Stimulated activated CD4-positive, alpha-beta T cell treated with anti-CD3 and anti-CD28 coated beads, Interleukin-1b, Interleukin-23, amount 100 ng/mL, for 1 hour (primary cell): ENCODE measurements at places on chromosomes 5 and 9.

DNA sequence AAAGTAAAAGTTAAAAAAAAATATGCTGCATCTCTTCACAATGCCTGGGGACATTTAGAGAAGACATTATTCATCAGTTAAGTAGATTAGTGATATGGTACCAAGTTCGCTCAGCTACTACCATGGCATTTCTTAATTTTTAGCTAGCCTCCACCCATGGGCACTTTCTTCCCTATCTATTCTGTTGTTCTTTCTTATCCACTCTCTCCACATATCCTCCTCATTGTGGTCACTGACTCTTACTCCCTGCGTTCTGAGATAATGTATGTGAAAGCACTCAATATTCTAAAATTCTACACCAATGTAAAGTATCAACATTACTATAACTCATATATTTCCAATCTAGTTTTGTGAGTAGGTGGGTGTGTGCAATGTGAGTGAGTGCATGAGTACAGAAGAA lies 609.7 kb upstream of the DAB2 start:
- no peak for DNase-seq

DNA sequence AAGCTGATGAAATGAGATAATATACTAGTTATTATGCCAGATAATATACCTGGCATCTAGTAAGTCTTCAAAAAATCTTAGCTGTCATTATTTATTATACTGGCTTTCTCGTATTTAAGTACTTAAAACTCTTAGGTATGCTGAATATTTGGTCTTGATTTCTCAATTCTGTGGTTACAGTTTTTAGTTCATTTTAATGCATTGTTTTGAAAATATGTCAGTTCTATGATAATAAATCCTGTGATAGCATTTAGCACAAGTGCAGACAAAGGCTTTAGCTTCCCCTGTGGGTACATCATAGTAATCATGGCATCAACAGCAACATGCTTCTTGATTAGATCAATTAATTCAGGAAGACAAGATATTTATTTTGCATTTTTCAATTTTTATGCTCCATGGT lies 133.0 kb downstream of the SMC2 start:
- no peak for DNase-seq

DNA sequence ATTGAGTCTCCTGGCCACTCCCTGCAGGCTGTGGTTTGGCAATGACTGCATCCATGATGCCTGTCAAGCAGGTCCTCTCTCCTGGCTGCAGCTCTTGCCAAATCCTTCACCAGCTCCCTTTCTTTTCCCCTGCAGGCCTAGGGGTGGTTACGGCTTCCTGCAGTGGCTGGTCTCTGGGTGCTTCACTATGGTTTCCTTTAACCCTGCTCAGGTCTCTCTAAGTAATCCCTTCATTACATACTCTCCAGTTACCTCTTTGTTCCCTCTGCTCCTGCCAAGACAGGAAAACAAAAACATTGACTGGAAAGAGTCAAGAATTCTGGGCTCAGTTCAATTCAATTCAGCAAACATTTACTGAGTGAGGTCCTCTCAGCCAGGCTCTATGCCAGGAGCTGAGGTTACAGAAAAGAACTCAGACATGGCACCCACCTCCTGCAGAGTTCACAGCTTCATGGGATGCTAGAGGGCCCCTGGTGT lies 19.8 kb upstream of the PTPN3 start:
- DNase-seq = no peak

GRCh38 chr9:2290382-2290781 lies 275.2 kb downstream of the SMARCA2 start:
- DNase-seq = no peak

DNA sequence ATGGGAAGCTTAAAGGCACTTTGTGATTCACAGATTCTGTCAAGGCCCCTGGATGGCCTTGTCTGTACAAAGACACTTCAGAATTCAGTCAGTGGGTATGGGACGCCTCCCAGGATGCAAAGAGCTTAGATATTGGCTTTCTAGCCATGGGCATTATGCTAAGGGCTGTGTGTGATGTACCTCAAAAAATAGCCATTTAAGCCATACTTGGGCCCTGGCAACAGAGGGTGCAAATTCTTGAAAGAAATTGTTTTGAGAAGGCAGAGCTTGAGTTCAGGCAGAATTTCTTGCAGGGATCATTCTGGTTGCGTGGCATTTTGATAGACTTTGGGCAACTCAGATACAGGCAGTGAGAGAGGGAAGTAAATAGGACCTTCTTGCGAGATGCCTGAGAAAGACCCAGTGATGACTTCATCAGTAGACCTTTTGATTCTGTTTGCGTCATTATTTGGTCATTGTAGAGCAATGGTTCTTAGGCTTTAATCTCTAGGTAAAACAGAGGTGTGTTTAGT lies 3.9 kb downstream of the CYFIP2 start:
- no peak for DNase-seq

- no peak for DNase-seq
Observed at GRCh38 chr5:95907740-95908706, 53.6 kb downstream of the ELL2 start.

DNA sequence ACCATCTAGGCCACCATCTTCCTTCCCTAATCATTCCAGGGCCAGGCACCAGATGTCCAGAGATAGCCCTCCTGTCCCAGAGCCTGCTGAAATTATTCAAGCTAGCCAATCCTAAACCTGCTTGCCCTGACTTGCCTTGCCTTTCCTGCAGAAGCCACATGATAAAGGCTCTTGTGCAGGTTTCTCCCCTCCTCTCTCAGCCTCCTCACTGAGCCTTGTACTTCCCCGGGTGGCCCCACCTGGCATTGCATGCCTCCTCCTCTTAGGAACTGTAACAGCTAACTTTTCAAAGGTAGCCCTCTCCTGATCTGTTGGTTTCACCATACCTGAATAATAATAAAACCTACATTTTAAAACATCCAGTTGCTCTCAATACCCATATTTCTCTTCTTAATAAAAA lies 42.6 kb downstream of the DIRAS2 start:
- no peak for DNase-seq

GRCh38 chr9:132776268-132776667 lies 101.8 kb downstream of the AK8 start:
- DNase-seq = no peak

- DNase-seq = no peak
Observed at GRCh38 chr9:133560311-133560710, 25.8 kb downstream of the ADAMTSL2 start.

DNA sequence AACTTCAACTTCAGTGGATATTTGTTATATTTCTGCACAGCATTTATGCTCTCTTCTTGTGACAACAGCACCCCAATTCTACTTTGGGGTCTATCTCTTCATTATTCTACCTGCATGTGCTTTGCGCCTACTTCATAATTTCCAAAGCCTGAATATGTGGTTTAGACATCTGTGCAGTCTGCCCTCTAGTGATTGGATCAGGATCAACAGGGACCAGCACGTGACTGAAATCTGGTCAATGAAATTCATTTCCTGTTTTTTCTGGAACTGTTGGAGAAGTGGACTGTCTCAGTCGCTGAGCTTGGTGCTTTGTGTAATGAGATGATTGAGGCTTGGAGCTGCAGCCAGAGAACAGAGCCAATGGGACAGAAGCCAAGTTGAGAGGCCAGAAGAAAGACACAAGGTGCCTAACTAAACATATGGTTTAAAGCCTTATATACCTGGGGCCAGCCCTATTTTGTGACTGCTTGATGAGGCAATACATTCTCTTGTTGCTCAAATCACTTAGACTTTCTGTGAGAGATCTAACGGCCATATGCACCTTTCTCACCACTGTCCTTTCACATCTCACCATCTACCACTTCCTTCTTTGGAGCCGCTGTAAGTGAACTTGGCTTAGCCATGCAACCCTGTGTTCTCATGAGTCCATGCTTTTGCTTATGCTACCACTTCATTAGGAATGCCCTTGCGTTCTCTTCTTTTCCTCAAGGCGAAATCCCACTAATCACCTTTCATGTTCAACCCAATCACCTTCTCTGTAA lies 68.8 kb upstream of the PPP2R2B start:
- no peak for DNase-seq

GRCh38 chr5:123382252-123382651 lies 41.0 kb downstream of the CEP120 start:
- no peak for DNase-seq

- no peak for DNase-seq
Observed at GRCh38 chr5:56585461-56585860, 229.9 kb upstream of the MAP3K1 start.

DNA sequence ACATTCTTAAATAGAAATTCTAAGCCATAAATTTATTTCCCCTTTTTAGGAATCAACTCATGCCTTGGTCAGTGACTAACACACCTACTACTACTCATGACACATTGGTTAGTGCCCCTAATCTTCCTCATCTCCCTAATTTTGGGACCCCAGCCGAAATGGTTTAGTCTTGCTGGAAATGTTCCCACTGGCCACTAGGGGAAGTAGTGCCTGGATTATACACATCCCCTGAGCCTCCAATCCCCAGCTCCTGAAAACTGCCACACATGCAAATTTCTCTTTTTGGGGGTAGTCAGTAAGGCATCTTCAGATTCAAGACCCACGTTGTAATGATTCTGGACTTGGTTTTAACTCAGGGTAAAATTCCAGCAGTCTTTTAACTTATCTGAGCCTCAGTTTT lies 79.8 kb downstream of the HSD17B3 start:
- DNase-seq = no peak

- DNase-seq = no peak
Observed at GRCh38 chr5:1445313-1445688, at the start of gene SLC6A3. Gene SLC6A3 (minus strand): TSS chr5:1445440. CDS start chr5:1443197, 2,243 bp downstream.

GRCh38 chr5:115459855-115460341 lies 84.7 kb downstream of the FEM1C start:
- DNase-seq = no peak

DNA sequence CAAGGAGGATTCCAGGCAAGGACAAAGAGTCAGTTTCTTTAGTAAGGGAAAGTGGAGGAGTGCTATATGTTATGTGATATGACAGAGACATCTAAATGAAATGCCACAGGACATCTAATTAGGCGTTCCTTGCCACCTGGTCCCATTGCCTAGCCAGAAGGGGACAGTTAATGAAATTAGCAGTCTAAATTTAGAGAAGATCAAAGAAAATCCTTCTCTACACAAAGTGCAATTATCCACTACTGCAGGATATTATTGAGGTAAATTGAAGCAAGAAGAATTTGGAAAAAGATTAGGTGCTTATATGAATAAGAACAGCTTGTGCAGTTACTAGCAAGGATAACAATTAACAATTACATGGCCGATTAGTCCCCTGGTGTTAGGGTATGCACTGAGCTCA lies 495.3 kb upstream of the NMUR2 start:
- DNase-seq = no peak

DNA sequence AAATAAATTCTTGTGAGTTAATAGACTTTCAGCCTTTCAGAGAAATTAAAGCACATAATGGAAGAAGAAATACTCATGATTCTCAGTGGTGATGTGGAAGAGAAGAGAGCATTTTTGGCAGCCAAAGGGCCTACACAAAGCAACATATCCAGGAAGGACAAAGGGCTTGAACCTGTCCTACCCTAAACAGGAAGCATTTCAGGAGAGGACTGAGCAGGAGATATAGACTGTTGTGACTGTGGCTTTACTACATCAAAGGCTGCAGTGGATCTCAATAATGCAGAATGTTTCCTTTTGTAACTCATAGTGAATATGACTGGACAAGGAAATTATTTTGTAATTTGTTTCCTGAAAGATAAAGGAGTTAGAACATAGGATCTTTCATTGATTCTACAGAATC lies 1.3 kb upstream of the PARP8 start:
- DNase-seq = no peak

- no peak for DNase-seq
Observed at GRCh38 chr5:179387151-179388110, 42.2 kb upstream of the ADAMTS2 start.

DNA sequence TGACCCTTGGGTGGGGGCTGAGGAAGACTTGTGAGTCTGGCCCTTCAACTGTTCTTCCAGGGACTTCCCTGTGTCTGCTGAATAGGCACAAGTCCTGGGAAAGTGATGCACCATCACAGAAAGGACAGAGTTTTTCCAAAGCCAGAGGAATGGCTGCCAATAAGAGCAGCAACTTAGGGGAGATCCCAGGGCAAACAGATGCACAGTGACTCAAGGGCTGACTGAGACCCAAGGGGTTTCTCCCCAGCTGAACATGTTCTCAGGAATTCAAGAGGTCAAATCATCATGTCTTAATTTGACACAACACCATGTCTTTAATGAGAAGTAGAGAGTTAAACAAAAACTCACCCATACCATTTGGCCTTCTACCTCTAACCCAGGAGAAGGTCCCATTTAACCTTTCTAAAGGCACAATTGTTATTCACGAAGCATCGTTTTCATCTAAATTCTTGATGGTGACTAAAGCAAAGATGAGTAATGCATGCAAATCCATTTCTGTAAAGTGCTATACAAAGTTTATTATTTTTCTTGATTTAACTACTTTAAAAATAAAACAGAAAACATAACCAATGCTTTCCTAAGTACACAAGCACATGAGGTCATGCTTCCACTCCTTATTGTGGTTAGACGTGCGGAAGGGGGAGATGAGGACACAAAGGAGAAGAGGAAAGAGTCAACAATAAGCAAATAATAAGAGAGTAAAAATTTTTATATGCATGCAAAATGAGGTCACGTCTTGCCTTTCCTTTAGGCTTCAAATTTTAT lies 324.1 kb downstream of the PLK2 start:
- DNase-seq = no peak

GRCh38 chr9:19967216-19967887 lies 178.5 kb upstream of the SLC24A2 start:
- DNase-seq = no peak

- no peak for DNase-seq
Observed at GRCh38 chr5:3281366-3281765, 314.3 kb upstream of the IRX1 start.

- DNase-seq = no peak
Observed at GRCh38 chr9:98521141-98521540, 187.6 kb downstream of the GABBR2 start.

GRCh38 chr5:67795781-67796477 lies 419.6 kb upstream of the PIK3R1 start:
- no peak for DNase-seq
